ENCODE measurements at places on chromosomes 5 and 9.

GRCh38 chr9:92438900-92439526 lies 14.7 kb upstream of the OMD start:
- DNase-seq = no peak

DNA sequence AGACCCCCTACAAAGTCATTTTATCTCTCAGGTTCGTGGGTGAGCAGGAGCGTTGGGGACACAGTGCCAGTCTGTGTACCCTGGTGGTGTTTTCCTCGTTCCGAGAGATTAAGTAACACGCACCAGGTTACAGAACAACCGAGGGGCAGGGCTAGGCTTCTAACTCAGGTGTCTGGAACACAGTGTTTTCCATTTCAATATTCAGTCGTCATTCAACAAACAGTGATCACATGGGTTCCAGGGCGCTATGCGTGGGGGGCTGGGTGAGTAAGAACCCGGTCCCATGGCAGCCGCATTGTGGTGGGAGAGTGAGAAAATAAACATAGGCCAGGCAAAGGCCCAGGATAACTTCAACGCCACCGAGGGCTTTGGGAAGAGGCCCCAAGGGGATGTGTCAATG lies 55.9 kb upstream of the RNU6ATAC start:
- peak; percentile 39 for DNase-seq

GRCh38 chr5:82586181-82586580 lies 308.0 kb upstream of the RPS23 start:
- DNase-seq = no peak

DNA sequence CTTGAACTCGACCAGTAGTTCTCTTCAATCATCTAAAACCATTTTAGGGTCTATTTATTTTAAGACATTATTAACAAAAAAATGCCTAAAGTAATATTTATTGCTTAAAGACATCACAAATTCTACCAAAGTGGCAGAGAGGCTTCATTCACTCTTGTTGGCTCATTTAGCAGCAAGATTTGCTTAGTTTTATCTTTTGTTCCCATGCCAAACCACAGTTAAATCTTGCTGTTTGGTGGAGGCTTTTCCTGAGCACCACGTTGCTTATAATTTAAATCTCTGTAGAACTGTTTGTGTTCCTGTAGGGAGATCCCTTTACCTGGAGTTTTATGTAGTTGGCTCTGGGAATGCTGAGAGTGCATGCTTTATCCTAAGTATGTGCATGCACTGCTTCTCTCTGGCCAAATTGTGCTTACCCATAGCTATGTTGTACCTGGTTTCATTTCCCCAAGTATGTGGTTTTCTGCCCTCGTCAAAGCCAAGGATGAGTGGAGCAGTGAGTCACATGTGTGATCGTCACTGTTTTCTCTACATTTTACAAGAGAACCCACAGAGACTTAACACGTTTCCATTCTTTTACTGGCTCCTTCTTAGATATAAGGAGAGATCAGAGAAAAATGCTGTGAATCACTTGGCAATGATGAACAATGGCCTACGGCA lies 42.1 kb upstream of the MAST4 start:
- no peak for DNase-seq

DNA sequence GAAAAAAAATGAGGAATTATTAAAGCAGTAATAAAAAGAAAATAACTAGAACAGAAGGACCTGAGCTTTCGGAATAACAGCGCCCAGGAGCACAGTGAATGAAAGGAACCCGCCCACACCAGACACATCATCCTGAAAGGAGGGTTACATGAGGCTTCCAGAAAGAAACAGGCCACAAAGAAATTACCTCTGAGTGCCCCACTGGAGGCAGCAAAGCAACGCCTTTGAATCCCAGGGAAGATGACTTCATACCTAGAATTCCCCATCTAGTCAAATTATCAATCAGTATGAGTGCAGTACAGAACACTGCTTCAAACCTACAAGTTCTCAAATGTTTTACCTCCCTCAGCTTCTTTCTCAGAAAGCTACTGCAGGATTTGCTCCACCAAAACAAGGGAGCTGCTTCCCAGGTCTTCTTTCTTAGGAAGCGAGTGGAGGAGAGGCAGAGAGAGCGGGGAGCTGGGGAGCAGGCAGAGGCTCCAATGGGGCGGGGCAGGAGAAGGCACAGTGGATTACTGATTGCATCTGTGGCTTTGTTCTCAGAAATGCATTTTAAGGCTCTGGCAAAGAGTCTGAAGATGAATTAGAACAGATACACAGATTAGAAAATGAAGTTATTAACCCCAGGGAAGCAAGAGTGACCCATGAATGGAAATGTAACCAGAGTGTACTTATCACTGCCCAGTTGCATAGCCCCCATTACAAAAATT lies 87.1 kb downstream of the SEMA4D start:
- no peak for DNase-seq

- DNase-seq = no peak
These were observed 30.8 kb upstream of the REEP2 start for GRCh38 chr5:138408023-138408422.

DNA sequence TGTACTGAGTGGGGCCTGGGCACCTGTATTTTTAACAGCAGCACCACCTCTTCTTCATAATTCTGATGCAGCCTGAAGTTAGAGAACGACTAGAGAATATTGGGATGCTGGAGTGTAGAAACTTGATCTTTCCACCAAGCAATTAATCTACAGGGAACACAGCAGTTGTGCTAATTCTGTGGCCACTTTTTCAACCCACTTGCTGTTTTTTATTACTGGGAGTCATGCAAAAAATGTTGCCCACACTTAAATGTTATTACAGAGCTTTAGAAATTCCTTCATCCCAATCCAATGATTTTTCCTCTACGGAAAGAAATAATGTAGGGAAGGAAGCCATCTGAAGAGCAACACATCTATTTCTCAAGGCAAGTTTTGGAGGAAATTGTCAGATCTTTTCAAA lies 190.9 kb upstream of the TUT7 start:
- DNase-seq = no peak

DNA sequence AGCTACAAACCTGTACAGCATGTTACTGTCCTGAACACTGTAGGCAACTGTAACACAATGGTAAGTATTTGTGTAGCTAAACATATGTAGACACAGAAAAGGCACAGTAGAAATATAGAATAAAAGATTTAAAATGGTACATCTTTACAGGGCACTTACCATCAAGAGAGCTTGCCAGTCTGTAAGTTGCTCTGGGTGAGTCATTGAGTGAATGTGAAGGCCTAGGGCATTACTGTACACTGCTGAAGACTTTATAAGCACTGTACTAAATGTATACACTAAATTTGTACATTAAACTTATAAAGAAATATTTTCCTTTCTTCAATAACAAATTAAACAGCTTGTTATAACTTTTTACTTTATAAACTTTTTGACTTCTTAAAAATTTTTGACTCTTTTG lies 20.5 kb downstream of the ADRB2 start:
- DNase-seq = no peak

GRCh38 chr5:34735491-34736426 lies 79.6 kb downstream of the RAI14 start:
- no peak for DNase-seq

- DNase-seq = peak; percentile 43
These were observed 27.1 kb upstream of the BASP1 start for GRCh38 chr5:17190242-17190778.

DNA sequence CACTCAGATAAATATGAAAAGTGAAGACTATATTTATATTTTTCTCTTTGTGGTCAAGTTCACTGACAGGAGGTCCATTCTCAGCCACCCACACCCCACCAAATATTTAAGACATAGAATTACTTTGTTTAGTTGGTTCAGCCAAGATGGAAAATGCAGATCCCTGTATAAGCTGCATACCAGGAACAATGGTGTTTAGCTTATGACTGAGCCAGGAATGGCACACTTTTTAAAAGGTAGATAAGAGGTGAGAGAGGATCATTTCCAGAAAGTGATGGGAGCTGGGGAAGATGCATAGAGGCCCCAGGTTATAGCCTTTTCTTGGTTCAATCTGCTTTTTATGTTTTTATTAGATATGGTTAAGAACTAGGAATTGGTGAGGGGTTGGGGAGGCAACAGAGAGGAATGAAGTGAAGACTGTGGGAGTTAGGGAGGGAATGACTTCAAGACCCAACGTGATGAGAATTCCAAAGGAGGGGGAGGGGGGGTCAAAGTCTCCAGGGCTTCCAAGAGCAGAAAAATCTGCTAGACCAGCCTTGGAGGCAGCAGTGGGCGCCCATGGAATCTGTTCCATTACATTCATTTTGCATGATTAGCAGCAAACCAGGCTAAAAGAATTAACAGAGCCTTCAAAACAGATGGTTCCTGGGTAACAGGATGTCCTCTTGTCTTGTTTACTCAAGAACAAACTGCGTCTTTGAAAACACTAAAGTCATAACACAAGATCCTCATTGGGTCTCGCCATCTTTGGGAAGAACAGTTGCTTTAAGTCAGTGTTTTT lies 95.2 kb downstream of the FGF1 start:
- DNase-seq = no peak

- no peak for DNase-seq
These were observed 63.1 kb downstream of the RNF38 start for GRCh38 chr9:36337002-36337401.

DNA sequence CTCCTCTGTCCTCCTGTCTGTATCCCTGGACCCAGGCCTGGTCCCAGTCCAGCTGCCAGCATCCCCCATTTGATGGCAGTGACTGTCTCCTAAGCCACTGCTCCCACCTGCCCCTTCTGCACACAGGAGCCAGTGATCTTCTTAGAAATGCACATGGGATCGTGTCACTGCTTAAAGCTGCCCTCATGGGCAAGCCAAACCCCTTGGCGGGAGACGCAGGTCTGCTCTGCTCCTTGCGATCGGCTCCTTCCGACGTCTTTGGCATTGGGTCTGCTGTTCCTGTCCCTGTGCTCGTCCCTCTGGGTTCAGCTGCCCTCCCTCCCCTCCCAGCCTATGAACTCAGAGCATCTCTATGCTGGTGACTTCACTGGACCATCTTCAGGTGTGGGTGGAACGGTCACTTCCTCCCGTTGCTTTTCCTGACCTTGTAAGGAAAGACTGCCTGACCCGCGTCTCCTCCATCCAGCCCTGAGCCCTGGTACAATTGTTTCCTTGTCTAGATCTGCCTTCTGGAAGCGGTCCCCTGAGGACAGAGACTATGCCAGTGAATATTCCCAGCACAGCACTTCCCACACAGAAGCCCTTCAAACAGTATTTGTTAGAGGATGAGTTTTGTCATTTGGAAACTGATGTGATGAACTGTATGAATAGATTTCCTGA lies 116.5 kb downstream of the ZNF354C start:
- DNase-seq = no peak

- no peak for DNase-seq
These were observed 65.8 kb downstream of the MCCC2 start for GRCh38 chr5:71652803-71653543.

GRCh38 chr5:88885002-88885401 lies 2.0 kb upstream of the MEF2C start:
- DNase-seq = no peak

- DNase-seq = no peak
These were observed 286.1 kb downstream of the ARHGAP26 start for GRCh38 chr5:143056339-143056704.

- peak; percentile 12 for DNase-seq
These were observed 128.4 kb downstream of the GRIA1 start for GRCh38 chr5:153618867-153619266.

DNA sequence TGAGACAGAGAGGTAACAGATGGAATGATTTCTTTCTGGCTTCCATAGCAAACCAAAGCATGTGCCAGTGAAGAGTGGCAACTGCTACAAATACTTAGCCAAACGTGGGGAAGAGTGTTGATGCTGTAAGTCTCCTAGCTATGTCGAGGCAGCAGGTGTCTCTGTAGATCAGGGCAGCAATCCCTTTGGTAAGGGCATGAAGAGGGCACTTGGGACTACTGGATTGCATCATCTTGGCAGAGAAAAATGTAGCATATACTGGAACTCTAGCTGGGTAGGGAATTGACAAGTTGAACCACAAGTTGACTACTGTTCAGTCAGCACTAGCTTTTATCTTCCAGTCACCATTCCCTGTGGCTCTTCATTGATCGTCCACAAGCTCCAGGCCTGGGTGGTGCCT lies 75.8 kb downstream of the GHR start:
- DNase-seq = no peak

DNA sequence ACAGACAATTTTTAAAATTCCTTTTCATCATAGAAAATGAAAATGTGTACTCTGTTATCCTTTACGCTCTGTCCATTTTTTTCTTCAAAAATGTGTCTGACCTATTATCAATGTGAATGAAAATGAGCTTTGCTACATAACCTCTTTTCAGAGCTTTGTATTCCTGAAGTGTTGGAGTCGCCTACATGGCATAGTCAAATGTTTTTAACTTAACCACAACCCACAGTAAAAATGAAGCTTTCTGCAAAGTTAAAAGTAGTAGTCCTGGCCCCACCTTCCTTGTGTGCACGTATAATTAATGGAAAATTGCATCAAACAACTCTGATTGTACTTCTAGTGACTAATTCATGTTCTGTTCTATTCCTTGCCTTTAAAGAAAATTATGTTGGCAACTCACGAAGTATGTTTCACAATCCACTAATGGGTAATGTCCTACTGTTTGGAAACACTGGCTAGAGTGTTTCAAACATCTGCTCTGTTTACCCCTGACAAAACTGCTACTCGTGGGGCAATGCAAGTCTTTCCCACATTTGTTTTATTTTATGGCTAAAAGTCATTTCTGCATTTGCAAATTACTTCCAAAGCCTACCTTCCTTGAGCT lies 18.6 kb upstream of the PSAT1 start:
- DNase-seq = no peak

DNA sequence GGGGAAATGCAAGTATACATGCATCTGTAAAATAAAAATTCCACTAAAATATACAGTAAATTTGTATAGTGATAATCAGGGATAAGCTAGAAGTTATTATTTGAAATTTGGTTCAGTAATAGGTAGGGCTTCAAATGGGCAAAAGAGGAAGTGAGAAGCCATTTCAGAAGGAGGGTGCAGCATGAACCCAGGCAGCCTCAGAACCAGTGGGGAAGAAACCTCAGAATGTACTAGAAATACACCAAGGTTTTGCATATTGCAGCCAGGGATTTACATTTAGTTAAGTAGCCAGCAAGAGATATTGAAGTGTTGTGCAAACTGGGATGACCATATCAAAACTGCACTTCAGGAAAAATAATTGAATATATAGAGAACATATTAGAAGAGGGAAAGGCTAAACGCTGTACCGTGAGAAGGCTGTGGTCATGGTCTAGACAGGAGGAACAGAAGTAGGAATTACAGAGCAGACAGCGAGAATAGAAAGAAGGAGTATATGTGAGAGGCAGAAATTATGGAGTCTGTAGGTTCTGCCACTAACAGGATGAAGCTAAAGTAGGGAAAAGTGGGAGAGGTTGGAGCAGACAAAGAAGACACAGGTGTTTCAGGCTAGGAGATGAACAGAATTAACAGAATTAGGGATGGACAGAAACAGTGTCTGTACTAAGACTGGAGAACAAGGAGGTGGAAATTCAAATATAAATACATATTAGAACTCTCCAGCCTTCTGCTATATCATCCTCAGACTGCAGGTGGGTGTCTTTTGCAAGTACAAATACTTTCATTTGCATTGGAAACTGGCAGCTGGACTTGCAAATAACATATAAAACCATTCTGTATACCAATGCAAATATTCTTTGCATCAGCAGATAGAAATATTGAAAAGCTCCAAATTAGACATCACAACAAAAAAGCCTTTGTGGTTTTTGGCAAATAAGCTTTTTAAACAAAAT lies 335.6 kb downstream of the ZNF608 start:
- no peak for DNase-seq

- no peak for DNase-seq
These were observed 75.1 kb upstream of the FER start for GRCh38 chr5:108672639-108673038.

- DNase-seq = no peak
These were observed 28.1 kb downstream of the SMARCA2 start for GRCh38 chr9:2043243-2043642.

- DNase-seq = peak; percentile 89
These were observed 163.4 kb downstream of the GHR start for GRCh38 chr5:42586625-42587024.

GRCh38 chr5:1508659-1509290 lies 15.0 kb downstream of the LPCAT1 start:
- no peak for DNase-seq
